Progenitor cell of endocrine pancreas (in vitro differentiated cells): ENCODE measurements at places on chromosomes 7 and 10.

GRCh38 chr7:102433219-102434038 is at the start of gene ORAI2:
ORAI2 (plus strand) TSS chr7:102433575; CDS start chr7:102438957, 5,382 bp downstream.
- H3K4me3 ChIP-seq: peak within 1 kb of the TSS; percentile 80
- peaks cover 3% of the 10 kb centered on the region for H3K36me3 ChIP-seq
- DNase-seq: peak; percentile 77
- peaks cover 11% of the 10 kb centered on the region for H3K4me1 ChIP-seq
- H3K27me3 ChIP-seq: no peaks in the 10 kb centered on the region

- H3K4me3 ChIP-seq: no peak overlapping the region
- peaks cover 4% of the 10 kb centered on the region for H3K4me1 ChIP-seq
- no peaks in the 10 kb centered on the region for H3K36me3 ChIP-seq
- peaks cover 72% of the 10 kb centered on the region for H3K27me3 ChIP-seq
Measured at GRCh38 chr7:128171342-128171918, 69.6 kb upstream of the LEP start.

GRCh38 chr7:17773289-17773626 is 167.0 kb downstream of the SNX13 start:
- H3K27ac ChIP-seq: no peak overlapping the region
- H3K36me3 ChIP-seq: no peaks in the 10 kb centered on the region
- H3K4me3 ChIP-seq: no peak overlapping the region
- H3K4me1 ChIP-seq: peaks cover 11% of the 10 kb centered on the region

DNA sequence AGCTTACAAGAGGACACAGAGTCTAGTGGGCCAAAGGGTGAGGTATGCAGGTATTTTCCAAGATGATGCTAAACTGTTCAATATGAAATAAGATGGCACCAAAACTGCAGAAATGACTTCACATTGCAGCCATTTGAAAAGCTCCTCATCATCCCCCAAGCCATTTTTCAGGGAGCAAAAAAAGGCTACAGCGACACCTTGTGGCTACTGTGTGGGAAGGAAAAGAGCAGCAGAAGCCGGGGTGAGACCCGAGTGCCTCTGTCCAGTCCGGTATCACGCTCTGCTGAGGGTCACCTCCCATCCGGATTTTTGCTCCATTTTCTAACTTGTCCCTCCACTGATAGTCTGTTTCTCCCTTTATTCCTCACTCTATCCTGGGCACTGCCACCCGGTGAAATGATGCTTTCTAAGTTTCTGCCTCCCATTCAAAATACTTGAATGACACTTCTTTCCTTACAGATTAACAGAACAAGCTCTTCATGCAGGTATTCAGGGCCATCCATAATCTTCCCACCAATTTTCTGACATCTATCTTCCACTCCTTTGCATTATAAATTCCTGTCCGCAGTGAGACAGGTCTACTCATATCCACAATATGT is 220.2 kb downstream of the DGKI start:
- no peak overlapping the region for H3K27ac ChIP-seq
- DNase-seq: peak; percentile 52
- H3K4me3 ChIP-seq: no peak overlapping the region
- H3K36me3 ChIP-seq: no peaks in the 10 kb centered on the region
- no peaks in the 10 kb centered on the region for H3K27me3 ChIP-seq
- H3K4me1 ChIP-seq: no peaks in the 10 kb centered on the region

- peak overlapping the region; percentile 4 for H3K27ac ChIP-seq
- H3K4me1 ChIP-seq: peaks cover 18% of the 10 kb centered on the region
- H3K36me3 ChIP-seq: no peaks in the 10 kb centered on the region
- DNase-seq: peak; percentile 52
- H3K4me3 ChIP-seq: no peak overlapping the region
Measured at GRCh38 chr7:81469869-81470723, 299.8 kb downstream of the HGF start.

DNA sequence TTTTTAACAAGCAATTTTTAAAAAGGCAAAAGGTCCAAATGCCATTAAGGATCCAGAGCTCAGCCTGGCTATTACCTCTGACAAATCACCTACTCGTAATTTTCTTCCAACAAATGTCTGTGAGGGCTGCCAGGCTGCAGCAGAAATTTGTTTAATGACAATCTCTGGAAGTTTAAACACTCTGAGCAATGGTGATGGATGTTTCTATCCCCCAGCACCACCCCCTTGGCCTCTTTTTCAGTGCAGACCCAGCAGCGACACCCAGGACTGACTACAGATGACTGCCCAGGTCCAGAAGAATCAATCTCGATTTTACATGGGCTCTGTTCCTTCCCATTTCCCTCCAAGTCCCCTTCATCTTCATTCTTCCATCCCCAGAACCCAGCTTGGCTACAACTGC is 201.4 kb upstream of the AOAH start:
- H3K4me3 ChIP-seq: no peak overlapping the region
- H3K4me1 ChIP-seq: peaks cover 42% of the 10 kb centered on the region
- peaks cover 8% of the 10 kb centered on the region for H3K36me3 ChIP-seq
- no peak for DNase-seq

GRCh38 chr7:48089046-48090003 is at the start of gene UPP1:
UPP1 (plus strand) TSS chr7:48089265; CDS start chr7:48094784, 5,519 bp downstream.
- DNase-seq: peak; percentile 76
- peak within 1 kb of the TSS; percentile 96 for H3K27ac ChIP-seq
- peak within 1 kb of the TSS; percentile 80 for H3K4me3 ChIP-seq
- H3K27me3 ChIP-seq: peaks cover 7% of the 10 kb centered on the region
- H3K4me1 ChIP-seq: peaks cover 16% of the 10 kb centered on the region

GRCh38 chr7:38507384-38507783 is 123.8 kb downstream of the AMPH start:
- H3K4me3 ChIP-seq: no peak overlapping the region
- peaks cover 15% of the 10 kb centered on the region for H3K27me3 ChIP-seq
- no peaks in the 10 kb centered on the region for H3K4me1 ChIP-seq
- DNase-seq: no peak

DNA sequence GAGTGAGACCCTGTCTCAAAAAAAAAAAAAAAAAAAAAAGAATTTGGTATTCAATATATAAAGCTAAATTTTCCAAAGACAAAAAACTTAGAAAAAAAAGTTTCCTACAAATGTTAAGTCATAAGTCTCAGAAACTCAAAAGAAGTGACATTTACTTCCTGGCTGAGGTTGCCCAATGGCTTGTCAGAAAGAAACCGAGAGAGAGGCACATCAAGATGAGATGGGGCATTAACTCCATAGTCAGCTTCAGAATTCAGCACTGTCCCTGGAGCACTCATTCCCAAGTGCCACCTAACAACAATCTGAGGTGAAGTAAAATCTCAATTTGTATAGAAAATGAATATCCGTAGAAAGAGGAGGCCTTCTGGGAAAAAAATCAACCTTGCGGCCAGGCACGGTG is 6.8 kb upstream of the SPOCK2 start:
- H3K36me3 ChIP-seq: peaks cover 3% of the 10 kb centered on the region
- no peak for DNase-seq
- no peak overlapping the region for H3K4me3 ChIP-seq
- H3K27me3 ChIP-seq: no peaks in the 10 kb centered on the region
- peaks cover 52% of the 10 kb centered on the region for H3K4me1 ChIP-seq

DNA sequence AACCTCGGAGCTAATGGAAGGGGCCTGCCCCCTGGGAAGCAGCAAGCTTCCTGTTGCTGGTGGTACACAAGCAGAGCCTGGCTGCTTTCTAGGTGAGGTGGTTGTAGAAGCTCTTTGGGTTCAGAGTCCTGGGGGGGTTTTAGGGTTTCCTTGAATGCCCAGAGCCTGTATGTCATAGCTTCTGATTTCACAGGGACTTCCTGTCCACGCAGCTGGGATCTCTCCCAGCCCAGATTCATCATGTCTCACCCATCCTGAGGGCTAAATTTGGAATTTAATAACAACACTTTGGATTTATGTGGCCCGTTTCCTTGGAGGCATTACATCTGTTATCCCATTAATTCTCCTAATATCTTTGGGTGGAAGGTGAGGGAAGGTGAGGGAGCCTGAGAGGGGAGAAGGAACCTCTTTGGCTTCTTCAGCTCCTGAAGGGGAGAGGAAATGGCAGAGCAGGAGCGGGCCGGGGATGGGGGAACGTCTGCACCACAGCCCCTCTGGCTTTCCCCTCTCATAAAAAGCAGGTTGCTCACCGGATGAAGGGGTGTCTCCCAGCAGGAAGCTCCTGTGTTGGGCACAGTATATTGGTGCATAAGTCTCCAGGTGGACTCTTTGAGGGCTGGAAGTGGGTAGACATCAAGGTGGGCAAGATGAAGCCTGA is 19.7 kb downstream of the RPS24 start:
- no peaks in the 10 kb centered on the region for H3K27me3 ChIP-seq
- H3K4me1 ChIP-seq: no peaks in the 10 kb centered on the region
- peaks cover 1% of the 10 kb centered on the region for H3K36me3 ChIP-seq
- H3K27ac ChIP-seq: no peak overlapping the region
- no peak for DNase-seq

- H3K27me3 ChIP-seq: peaks cover 17% of the 10 kb centered on the region
- H3K4me1 ChIP-seq: peaks cover 3% of the 10 kb centered on the region
- DNase-seq: no peak
- H3K36me3 ChIP-seq: no peaks in the 10 kb centered on the region
- no peak overlapping the region for H3K27ac ChIP-seq
Measured at GRCh38 chr10:114337510-114338462, 66.5 kb downstream of the AFAP1L2 start.

DNA sequence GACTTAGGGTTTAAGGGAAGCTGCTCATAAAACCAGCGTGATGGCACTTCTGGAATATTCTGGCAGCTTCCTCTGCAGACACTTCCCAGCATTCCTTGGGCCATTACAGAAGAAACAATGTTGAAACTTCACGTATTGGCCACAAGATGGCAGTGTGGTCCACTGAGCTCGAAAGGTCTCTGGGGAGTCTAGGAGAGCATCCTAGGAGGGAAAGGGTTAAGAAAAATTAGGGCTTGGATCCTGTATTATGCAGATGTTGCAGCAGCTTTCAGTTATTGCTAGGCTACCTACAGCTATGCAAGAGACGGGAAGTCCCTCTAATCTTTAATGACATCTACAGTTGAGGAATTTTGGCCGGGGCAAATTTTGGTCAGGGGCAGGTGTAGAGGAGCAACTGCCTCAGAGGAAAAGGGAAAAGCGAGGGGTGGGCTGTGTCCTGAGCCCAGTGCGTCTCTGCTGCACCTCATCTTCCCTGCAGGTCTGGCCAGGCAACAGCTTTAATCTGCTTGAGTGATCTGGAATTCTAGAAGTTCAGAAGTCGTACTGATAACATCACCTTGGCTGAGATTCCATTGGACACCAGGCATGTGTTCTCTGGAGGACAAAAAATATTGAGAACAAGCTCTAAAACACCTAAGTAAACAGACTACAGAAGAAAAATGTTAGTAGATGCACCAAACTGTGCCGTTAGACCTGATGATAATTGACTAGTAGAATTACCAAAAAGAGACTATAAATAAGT is 220.8 kb upstream of the PRSS58 start:
- peaks cover 22% of the 10 kb centered on the region for H3K27me3 ChIP-seq
- no peak overlapping the region for H3K27ac ChIP-seq
- H3K36me3 ChIP-seq: no peaks in the 10 kb centered on the region
- no peak overlapping the region for H3K4me3 ChIP-seq
- H3K4me1 ChIP-seq: peaks cover 5% of the 10 kb centered on the region
- no peak for DNase-seq

- H3K27ac ChIP-seq: no peak overlapping the region
- DNase-seq: no peak
- no peak overlapping the region for H3K4me3 ChIP-seq
- H3K27me3 ChIP-seq: peaks cover 5% of the 10 kb centered on the region
- no peaks in the 10 kb centered on the region for H3K36me3 ChIP-seq
- H3K4me1 ChIP-seq: no peaks in the 10 kb centered on the region
Measured at GRCh38 chr10:121088524-121088923, 237.4 kb downstream of the WDR11 start.

- H3K36me3 ChIP-seq: no peaks in the 10 kb centered on the region
- no peak overlapping the region for H3K4me3 ChIP-seq
- no peak for DNase-seq
- no peaks in the 10 kb centered on the region for H3K27me3 ChIP-seq
- H3K4me1 ChIP-seq: no peaks in the 10 kb centered on the region
Measured at GRCh38 chr10:61051344-61051743, 107.4 kb upstream of the RHOBTB1 start.

- DNase-seq: no peak
- no peaks in the 10 kb centered on the region for H3K4me1 ChIP-seq
Measured at GRCh38 chr7:64787295-64787694, 6.9 kb upstream of the ZNF138 start.

- no peak overlapping the region for H3K27ac ChIP-seq
- H3K36me3 ChIP-seq: peaks cover 40% of the 10 kb centered on the region
- DNase-seq: no peak
- no peaks in the 10 kb centered on the region for H3K4me1 ChIP-seq
- no peaks in the 10 kb centered on the region for H3K27me3 ChIP-seq
- H3K4me3 ChIP-seq: no peak overlapping the region
Measured at GRCh38 chr7:7486362-7486761, 49.3 kb downstream of the COL28A1 start.

DNA sequence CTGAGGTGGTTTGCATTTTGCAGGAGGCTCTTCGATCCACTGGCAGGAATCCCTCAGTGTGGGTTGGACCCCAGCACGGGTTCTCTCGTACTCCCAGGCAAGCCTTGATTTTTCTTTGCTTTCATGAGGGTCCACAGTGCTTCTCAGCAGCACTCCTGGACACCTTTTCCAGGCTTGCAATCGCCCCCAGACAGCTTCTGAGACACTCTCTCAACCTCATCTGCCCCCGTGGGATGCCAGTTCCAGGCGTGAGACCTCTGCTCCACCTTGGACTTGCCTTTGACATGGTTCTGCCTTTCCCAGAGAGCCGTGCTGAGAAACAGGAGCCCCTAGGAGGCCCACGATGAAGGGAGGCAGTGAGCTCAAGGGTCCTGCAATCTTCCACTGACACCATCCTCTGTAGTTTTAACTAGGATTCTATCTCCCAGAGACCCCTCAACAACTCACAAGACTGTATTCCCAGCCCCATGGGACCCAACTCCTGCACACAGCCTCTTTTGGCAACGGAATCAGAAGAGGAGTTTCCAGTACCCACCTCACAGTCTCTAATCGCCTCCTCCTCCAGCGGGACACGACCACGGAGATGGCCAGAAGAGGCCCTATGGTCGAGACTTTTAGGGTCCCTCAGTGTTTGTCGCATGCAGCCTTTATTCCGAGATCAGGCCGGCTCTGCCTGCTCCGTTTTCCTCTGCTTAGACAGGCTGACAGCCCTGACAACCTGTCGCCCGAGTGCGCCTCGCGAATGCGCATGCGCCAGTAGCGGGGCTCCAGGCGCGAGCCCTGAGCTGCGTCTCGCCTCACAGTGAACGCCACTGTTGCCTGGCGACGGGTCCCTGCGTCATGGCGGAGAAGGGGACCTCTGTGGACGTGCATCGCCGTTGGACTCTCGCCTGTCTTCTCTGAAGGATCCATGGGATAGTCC is 26.0 kb upstream of the ZNF273 start:
- H3K36me3 ChIP-seq: peaks cover 2% of the 10 kb centered on the region
- DNase-seq: no peak
- H3K4me1 ChIP-seq: no peaks in the 10 kb centered on the region
- H3K27ac ChIP-seq: no peak overlapping the region
- H3K27me3 ChIP-seq: no peaks in the 10 kb centered on the region

DNA sequence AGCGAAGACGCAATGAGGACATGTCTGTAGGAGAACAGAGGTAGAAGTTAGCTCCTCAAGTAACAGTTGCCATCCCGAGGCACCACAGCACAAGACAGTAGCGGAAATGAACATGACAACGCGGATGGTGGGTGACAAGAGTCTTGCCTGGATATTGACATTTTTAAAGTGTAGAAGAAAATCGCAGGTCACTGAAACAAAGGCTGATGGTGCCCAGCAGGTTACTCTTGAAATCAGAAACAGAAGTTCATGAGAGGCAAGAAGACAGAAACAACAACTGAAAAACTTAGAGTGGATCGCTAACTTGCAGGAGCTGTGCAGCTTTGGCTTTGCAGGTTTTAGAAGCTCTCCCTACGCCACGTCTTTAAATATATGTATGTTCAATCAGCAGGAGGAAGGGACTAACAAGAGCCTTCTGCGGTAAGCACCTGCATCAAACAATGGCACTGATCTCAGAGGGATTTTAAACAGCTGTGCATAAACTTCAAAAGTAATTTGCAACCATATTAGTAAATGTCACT is 1.8 kb downstream of the PRKCQ start:
- H3K27me3 ChIP-seq: peaks cover 39% of the 10 kb centered on the region
- peak overlapping the region; percentile 51 for H3K4me3 ChIP-seq
- H3K36me3 ChIP-seq: no peaks in the 10 kb centered on the region
- H3K4me1 ChIP-seq: peaks cover 15% of the 10 kb centered on the region
- no peak for DNase-seq
